ENCODE measurements at places on chromosomes 16 and 17.

DNA sequence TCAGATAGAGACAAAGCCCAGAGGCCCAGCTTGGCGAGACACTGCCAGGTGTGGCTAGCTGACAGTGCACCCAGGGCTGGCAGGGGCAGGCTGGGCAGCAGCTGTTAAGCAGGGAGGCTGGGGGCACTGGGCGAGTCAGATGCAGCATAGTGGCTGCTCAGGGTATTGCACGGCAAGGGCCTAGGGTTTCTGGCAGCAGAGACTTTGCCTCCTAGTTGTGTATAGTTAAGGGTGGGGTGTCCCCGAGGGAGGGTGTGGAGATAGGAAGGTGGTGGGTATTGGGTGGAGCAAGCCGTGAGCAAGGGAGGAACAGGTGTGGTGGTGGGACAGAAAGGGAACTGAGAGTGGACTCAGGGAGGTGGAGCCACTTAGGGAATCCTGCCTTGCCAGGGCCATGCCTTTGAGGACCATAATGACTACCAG lies 66.0 kb downstream of the SMPD3 start:
- DNase-seq: peak; percentile 33

DNA sequence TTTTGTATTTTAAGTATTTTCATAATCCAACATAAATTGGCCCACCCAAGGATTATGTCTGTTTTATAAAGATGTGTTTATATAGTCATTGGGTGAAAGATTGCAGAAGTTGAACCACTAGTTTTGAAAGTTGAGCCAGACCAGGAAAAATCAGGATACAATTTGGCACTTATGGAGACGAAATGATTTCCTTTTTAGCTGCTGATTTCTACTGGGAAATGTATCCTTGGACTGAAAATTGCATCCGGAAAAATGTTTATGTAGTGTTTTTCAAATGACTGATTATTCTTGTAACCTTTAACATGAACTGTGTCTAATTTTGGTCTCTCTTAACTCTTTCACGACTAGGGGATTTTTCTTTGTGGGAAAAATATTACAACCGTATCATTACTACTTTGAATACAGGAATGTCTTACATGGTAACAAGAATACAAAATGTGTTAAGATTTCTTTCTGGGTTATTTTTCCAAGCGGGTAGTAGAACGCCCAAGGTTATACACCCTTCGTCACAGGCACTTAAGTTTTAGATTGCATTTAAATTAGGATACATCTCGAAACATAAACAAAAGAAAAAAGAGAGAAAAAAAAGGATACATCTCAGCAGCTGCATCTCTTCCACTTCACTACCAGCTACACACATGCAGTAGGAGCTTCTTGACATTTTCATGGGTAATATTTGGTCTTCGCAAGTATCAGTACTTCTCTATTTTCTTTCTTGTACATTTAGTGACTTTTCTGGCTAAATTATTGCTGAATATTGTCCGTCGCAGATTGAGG lies 273.0 kb upstream of the TBX2 start:
- no peak for DNase-seq

DNA sequence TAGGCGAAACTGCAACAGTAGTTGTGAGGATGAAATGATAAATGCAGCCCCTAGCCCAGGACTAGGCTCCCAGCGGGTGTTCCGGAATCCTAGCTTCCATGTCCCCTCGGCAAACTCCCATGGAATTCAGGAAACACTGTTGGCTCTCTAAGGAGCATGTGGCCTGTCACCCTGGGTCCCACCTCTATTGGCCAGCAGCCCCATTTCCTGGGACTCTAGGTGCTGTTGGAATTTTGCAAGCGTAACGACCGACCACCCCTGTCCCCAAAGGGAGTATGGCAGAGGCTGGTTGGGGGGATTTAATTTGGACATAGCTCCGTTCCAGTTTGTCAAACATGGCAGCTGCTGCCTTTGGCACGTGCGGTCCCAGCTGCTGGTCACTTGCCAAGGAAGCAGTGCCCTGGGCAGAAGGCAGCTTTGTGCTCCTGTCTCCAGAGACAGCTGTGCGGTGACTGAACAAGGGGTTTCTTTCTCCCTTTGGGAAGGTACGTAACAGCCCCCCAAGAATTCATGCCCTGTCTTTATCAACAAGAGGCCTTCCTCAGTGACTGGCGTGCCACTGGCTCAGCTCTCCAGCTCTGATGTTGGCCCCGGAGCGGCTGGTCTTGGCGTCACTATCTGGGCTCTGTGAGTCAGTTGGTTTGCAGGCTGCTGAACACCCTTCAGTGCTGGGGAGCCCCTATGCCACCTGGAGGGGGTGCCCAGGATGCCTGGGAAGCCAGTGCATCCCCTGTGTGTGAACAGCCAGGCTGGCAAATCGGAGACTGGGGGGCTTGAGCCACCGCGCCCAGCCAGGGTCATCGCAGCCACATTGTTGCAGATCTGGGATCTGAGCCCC lies 235.2 kb upstream of the TNRC6C start:
- no peak for DNase-seq

DNA sequence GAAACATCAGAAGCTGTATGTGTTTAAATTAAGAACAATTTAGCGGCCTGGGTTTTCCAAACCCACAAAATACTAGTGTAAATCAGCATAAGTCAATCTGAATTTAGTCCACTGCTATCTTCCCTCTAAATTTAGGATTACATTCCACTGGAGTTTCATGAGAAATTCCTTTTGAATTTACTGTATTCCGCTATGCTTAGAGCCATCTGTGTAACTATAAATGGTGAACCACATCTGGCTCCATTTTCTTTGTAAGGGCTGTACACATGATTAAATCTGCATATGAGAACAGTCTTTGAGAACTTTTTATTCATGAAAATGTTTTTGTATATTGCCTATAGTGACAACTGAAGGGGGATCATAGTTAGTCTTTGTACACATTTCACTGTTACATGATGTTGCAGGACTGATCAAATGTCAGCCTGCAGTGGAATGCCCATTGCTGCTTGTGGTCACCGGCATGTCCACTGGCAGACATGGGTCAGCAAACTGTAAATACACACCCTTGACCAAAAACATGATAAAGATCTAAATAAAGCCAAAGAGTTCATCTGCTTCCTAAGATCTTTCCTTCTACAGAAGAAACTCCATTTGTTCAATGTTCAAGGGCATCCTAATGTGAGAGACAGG lies 36.8 kb downstream of the RPGRIP1L start:
- no peak for DNase-seq

DNA sequence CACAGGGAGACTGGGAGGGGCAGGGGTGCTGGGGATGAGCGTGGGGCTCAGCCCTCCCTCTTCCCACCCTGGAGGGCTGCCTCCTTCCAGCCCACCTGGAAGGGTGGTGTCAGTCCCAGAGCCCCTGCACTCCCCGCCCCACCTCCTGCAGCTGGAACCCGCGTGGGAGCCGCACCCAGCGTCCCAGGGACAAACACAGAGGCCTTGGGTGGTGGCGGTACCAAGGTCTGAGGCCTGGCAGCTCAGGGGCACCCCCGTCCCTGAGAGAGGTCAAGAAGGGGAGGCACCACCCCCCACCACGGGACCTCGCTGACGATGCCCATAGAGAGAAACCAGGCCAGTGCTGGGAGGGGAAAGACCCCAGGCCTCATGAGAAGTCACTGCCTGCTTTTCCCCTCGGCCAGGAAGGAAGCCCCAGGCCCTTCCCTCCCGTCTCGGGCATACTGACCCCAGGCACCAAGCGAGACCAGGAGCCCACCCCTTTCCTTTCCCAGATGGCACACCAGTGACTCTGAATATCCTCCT lies 4.1 kb downstream of the HS3ST6 start:
- no peak for DNase-seq

DNA sequence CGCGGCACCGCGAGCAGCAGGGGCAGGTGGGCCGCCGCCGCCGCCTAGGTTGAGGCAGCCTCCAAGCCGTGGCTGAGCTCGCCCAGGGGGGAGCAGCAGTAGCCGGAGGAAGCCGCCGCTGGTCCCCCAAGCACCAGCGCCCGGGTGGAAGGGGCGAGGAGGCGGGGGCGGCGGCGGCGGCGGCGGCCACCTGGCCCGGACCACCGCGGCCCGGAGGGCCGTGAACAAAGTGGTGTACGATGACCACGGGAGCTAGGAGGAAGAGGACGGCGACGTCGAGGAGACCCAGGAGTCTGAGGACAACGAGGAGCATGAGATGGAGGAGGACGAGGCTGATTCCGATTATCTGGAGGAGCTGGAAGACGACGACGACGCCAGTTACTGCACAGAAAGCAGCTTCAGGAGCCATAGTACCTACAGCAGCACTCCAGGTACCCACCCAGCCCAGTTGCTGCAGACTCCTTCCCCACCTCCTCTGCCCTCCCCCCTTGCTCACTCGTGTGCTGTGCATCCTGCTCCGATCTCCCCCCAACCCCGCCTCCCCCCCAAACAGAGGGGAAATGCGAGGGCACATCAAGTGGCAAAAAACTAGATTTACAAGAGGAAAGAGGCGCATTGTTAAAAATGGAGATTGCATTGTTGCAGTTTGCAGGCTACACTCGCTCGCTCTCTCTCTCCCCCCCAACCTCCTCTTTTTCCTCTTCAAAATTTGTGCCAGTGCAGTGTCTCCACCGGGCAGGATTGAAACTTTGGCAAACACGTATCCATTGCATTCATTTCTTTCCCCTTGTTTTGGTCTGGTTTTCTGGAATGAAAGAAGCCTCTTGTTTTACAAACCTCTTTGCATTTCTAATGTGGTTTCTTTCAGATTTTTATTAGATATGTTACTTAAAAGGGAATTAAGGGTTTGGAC lies 41.8 kb upstream of the AMZ2 start:
- DNase-seq: peak; percentile 56

DNA sequence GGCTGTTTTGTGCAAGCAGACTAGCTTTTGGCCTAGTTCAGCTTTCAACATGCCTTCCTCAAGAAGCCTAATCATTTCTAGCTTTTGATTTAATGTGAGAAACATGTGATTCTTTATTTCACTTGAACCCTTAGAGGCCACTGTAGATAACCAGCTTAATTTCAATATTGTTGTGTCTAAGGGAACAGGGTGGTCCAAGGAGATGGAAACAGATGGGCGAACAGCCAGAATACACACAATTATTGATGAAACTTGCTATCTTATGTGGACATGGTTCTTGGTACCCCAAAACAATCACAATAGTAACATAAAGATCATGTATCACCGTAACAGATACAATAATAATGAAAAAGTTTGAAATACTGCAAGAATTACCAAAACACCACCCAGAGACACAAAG lies 4.8 kb downstream of the NPRL3 start:
- DNase-seq: no peak

DNA sequence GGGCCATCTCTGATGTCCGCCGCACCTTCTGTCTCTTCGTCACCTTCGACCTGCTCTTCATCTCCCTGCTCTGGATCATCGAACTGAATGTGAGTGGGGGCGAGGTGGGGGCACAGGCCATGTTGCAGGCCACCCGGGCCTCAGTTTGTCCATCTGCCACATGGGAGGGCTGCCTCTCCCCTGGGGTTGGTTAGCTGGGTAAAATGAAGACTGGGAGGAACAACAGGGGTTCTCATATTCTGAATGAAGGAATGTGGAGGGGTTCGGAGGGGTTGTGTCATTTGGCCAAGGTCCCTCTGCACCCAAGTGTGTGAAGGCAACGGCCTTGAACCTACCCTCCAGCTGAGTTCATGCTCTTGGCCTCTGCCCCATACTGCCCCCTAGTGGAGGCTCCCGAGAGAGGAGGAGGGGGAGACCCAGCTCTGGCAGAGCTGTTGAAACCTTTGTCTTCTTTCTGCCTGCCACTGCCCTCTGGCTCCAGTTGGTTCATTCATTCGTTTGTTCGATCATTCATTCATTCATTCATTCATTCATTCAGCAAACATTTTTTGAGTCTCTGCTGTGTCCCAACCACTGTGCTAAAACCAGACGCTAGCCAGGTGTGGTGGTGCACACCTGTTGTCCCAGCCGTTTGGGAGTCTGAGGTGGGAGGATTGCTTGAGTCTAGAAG lies 11.4 kb upstream of the TCAP start:
- DNase-seq: peak; percentile 90

- no peak for DNase-seq
These were observed 72.6 kb upstream of the CACNG5 start for GRCh38 chr17:66762276-66762675.

GRCh38 chr16:73048292-73049080 lies 558 bp upstream of the ZFHX3 start:
- DNase-seq: no peak

GRCh38 chr17:28861393-28862203 lies 6.8 kb downstream of the ERAL1 start:
- DNase-seq: no peak

- no peak for DNase-seq
These were observed 135.0 kb downstream of the COPRS start for GRCh38 chr17:31724026-31724425.

GRCh38 chr16:21990381-21990944 lies 10.5 kb downstream of the PDZD9 start:
- DNase-seq: no peak

DNA sequence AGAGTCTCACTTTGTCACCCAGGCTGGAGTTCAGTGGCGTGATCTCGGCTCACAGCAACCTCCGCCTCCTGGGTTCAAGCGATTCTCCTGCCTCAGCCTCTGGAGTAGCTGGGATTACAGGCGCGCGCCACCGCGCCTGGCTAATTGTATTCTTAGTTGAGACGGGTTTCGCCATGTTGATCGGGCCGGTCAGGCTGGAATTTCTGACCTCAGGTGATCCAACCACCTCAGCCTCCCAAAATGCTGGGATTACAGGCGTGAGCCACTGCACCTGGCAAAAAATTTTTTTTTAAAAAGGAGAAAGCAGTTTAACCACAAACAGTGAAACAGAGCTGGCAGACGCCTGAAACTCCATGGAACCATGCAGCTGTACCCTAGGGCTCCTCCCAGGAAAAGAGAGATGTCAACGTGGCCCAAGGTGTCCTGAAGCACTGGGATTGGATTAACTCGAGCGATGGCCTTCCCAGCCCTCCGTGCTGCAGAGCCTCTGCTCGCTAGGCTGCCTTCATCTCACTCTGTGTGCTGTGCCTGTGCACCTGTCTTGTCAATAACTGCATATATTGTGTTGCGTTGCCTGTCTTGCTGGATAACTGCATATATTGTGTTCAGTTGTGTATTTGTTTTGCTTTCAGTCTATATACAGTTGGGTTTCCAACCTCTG lies 29.6 kb upstream of the FOXK2 start:
- no peak for DNase-seq

DNA sequence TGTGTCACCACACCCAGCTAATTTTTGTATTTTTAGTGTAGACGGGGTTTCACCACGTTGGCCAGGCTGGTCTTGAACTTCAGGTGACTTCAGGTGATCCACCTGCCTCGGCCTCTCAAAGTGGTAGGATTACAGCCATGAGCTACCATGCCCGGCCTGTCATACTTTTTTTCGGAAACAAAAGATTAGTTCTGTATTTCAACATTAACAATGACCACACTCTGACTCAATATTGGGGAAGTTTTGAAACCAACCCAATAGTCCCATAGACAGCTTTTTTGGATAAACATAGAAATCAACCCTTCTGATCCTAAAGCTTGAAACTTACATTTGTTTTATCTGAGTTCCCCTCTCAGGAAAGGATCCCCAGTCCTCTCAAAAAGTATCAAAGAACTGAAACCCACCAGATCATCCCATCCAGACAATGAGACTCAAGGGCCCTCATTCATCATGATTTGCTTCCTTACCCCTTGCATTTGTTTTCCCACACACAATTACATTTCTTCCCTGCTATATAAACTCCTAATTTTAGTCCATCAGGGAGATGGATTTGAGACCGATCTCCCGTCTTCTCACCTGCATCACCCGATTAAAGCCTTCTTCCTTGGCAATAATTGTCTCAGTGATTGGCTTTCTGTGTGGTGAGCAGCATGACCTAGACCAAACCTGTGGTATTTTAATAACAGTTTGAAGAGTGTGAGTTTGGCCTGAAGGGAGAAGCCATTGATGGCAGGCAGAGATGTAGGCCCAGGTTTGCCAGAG lies 7.2 kb upstream of the AGRP start:
- no peak for DNase-seq
